ENCODE measurements at places on chromosomes 3 and 15.

- no peak for DNase-seq
Measured at GRCh38 chr3:141399200-141399599, 30.9 kb downstream of the ZBTB38 start.

- no peak for DNase-seq
Measured at GRCh38 chr3:32552013-32552412, 18.6 kb downstream of the DYNC1LI1 start.

DNA sequence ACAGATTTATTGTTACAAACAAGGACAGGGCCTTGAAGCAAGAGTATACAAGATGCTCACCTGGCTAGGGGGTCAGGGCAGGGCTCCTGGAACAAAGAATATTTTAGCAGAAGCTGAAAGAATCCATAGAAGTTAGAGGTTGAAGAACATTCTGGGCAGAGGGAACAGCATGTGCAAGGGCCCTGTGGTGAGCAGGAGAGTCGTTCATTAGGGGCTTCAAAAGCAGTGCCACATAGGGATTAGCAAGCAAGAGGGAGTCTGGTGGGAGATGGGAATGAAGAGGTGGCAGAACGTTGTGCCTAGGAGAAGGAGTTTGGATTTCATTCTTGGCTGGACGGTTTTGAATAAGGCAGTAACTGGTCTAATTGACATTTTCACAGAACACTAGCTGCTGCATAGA lies 22.9 kb downstream of the DNAJB8 start:
- no peak for DNase-seq

DNA sequence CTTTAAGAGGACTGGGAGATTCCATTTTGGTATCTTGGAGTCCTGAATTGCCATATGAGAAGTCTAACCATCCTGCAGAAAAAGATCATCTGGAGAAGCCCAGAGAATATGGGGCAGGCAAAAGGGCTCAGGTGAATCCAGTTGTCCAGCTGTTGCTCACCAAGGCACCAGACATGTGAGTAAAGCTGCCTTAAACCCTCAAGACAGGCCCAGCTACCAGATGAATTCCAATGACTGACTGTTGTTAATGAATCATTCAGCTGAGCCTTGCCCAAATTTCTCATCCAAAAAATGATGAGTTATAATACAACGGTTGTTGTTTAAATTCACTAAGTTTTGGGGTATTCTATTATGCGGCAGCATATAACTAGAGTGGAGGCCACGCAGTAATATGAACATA lies 22.0 kb upstream of the NANOGP8 start:
- DNase-seq = no peak

DNA sequence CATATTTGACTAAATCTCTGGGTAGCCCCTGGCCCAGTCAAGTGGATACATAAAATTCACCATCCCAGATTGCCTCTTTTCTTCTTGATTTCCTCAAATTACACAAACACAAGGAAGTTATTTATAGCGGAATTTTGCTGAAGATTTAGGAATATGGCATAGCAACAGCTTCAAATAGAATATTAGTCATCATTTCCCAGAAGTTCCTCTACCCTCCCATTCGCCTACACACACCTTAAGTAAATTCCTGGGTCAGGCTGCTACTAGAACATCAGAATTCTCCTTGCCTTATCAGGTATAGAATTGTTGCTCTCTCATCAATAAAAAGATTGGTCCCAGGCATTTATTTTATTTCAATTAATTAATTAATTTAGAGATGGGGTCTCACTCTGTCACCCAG lies 31.6 kb downstream of the MESD start:
- no peak for DNase-seq

DNA sequence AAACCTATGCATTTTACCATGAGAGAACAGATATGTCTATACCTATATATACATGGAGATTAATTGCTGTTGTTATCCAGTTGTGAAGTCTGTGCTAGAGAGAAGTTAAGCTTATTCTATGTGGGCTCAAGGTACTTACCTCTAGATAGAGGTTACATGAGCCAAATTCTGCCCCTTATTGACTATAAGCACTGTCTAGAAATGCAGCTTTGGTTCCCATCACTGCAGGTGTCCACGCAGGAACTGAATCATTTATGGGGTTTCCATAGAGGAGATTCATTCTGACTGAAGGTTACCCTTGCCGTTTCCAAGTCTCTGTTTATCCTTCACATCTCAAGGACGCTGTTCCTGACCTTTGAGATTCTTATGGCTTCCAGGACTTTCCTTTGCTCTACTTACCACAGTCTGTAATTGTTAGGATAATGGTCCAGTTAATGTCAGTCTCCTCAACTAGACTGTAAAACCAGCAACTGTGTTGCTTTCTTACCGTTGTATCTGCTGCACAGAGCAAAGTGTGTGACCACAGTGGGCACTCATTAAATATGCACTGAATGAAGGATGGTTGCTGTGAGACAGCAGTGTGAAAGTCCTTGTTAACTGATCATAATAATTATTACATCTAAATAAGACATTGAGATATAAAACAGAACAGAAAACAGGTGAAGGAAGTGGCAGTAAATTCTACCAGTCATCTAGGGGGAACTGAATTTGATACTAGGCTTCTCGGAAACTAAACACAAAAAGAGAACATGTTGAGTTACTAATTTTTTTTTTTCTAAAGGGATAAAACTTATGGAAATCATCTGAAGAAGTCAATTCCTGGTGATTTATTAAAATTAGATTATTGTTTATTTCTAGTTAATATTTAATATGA lies 44.0 kb upstream of the BCL6 start:
- no peak for DNase-seq

DNA sequence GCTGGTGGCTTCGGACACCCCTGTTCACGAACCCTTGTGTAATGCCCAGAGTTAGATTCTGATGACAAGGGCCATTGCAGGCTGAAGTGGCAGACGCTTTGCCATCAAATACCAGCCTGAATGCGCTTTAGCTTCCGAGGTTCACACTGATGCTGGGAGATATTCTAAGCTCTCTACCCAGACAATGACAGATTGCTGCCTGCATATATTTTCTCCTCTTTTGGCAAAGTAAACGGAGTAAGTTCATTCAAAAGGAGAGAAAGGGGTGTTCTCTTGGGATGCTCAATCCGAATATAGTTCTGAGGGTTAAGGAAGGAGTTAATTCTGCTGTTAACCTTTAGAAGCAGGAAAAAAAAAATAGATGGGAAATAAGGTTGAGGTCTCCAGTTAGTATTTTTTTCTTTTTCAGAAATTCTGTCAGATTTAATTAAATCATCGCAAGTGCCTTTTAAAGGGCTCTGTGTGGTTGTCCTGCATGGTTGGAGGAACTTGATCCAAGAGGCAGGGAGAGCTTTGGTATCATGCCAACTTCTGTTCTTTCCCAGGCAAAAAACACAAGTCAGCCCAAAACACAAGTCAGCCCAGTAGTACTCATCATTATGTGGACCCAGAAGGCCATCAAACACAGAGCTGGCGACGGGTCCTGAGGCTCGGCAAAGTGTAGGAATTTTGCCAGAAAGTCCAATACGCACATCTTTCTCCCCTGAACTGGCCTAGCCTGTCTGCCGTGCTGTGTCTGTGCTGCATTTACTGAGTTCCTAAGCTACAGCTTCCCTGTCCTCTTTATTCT lies 70.9 kb upstream of the ST8SIA2 start:
- no peak for DNase-seq
